ENCODE measurements at places on chromosomes 5 and 9.

GRCh38 chr9:74772121-74772520, 115.6 kb downstream of the TRPM6 start:
- no peak for DNase-seq

- DNase-seq: no peak
Observed at GRCh38 chr5:111366388-111366787, 142.2 kb downstream of the CAMK4 start.

DNA sequence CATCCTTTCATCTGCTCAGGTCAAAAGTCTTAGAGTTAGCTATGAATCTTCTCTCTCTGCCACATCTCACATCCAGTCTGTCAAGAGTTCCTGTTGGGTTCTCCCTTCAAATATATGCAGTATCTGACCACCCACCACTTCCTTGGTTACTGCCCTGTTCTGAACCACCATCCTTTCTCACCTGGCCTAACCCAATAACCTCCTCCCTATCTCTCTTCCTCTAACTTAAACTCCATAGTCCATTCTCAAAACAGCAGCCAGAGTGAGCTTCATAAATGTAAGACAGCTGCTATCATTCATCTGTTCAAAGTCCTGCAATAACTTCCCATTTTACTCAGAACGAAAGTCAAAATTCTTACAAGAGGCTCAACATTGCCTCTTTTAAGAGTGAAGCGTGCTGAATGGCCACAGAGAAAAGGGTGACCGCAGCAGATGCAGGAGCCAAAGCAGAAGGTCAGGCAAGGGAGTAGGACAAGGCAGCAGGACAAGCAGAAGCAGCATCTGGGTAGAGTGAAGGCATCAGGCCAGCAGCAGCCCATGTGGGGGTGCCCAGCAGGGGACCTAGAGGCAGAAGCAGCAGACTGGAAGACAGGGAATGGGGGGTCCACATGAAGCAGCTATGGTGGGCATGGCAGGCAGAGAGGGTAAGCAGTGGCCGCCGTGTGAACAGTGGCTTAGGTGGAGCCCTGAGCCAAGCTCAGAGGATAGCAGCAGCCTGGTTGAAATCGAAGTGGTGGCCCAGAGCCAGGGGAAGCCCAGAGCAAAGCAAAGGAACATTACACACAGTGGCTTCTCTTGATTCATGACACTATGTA, 39.3 kb upstream of the CDC42SE2 start:
- DNase-seq: no peak

GRCh38 chr5:58751222-58751837, 168.5 kb downstream of the RAB3C start:
- no peak for DNase-seq

DNA sequence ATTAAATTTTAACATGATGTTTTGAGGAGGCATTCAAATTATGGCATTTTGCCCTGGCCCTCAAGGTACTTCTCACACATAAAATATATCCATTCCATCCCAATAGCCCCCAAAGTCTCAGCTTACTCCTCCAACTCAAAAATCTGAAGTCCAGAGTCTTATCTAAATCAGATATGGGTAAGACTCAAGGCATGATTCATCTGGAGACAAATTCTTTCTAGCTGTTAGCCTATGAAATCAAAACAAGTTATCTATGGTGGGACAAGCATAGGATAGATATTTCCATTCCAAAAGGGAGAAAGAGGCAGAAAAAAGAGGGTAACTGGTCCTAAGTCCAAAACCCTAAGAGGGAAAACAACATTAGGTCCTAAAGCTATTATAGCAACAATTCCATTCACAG, 408.4 kb downstream of the ZNF608 start:
- DNase-seq: no peak

DNA sequence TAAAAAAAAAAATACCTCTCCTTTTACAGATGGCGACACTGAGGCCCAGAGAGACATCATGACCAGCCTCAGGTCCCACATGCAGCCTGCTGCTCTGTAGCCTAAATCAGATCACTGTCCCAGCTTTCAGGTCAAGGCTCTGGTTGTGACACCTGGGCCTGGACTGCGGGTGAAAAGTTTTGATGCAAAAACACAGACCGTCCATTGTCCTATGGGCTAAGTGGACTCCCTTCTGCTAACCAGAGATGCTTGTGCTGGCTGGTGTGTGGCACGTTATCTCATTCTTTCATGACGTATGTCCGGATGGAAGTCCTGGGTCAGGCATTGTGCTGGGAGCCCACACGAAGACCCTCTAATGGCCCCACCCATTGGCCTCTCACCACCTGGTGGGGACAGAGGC, 7.8 kb downstream of the NEK6 start:
- no peak for DNase-seq

DNA sequence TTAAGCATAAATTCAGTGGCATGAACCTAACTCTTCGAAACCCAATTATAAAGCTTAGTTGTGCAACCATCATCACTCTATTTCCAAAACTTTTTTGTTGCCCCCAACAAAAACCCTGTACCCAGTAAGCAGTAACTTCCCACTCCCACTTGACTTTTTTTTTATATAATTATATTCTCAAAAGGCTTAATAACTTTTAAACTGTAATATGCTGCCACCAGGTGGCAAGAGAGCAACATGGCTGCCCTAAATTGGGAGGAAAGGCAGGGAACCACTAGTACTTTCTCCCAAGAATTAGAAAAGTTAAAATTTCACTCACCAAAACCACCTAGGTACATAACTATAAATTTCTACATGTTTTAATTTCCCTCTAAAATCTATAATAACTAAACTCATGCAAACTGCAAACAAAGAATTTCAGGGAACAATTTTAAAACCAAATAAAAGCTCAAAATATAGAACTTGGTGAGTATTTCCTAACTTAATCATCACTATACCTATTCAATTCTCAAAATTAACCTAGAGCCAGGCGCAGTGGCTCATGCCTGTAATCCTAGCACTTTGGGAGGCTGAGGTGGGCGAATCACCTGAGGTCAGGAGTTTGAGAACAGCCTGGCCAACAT, 50.2 kb upstream of the RNF38 start:
- no peak for DNase-seq

DNA sequence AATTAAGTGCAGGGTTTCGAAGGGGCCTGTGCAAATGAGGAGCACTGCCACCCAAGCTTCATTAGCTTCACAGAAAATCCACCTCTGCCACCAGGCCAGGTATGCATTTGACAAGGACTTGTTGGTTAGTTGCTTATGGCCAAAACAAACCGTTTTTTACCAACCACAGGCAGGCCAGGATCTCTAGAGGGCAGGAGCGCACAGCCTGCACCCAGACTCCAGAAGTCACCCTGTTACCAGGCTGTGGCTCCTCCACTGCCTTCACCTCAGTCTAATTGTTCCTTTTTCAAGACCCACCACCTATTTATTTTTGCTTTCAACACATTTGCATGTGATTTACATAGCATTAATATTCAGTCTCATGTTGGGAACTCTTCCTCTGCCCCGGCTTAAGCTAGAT, 78.3 kb upstream of the HSPA9 start:
- DNase-seq: no peak

- no peak for DNase-seq
Observed at GRCh38 chr5:32249668-32250067, 63.1 kb downstream of the MTMR12 start.

DNA sequence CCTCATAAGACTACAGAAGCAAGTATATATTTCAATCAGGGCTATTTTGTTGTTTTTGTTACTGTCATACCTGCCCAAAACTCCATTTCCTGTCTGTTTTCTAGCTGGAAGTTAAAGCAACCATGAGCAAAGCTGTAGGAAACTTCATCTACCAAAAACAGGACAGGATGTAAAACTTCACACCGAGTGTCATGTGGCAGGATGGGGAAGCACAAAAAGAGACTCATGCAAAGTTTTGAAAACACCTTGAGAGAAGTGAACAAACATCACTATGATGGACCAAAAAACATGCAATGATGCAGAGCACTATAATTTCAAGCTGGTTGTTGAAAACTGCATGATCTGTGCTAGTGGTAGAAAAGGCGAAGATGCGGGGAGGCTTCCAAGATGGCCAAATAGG, 6.3 kb upstream of the GZMA start:
- DNase-seq: no peak

DNA sequence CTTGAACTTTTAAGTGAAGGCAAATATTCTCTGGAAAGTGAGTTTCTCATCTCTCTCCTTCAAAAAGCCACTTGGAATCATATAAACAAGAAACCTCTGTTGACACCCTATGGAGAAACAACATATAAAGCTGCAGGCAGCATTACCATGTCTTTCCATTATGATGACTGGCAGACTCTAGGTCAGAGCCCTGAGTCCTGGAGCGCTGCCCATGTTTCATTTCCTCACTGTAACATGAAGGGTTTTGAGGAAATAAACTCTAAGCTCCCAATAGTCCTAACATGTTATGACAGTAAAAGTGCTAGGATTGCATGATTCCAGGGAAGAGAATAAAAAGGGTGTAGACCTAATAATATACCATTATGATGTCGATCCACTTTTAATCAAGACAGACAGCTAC, 220.6 kb downstream of the CTNND2 start:
- DNase-seq: no peak

DNA sequence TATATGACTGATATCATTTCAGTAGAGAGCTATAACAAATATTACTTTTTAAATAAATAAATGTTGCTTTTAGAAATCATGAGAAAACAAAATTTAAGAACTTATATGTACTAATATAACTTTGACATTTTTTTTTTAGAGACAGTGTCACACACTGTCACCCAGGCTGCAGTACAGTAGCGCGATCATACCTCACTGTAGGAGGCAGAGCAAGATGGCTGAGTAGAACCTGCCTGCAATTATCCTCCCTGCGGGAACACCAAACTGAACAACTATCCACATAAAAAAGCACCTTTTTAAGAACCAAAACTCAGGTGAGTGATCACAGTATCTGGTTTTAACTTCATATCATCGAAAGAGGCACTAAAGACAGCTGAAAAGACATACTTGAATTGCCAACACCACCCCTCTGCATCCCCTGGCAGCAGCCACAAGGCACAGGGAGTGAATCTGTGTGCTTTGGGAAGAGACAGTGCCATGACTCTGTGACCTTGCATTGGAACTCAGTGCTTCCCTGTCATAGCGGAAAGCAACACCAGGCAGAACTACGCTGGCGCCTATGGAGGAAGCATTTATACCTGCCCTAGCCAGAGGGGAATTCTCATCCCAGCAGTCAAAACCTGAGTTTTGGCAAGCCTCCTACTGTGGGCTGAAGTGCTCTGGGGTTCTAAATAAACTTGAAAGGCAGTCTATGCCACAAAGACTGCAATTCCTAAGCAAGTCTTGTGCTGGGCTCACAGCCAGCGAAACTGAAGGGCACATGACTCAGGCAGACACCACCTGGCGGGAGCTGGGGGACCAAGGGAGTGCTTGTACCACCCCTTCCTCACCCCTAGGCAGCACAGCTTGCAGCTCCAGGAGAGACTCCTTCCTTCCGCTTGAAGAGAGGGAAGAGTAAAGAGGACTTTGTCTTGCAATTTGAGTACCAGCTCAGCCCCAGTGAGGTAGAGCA, 142.7 kb downstream of the FBXL17 start:
- no peak for DNase-seq

GRCh38 chr9:115900698-115901097, 252.9 kb upstream of the PAPPA start:
- no peak for DNase-seq

- DNase-seq: no peak
Observed at GRCh38 chr5:127802477-127802865, 99.3 kb downstream of the CCDC192 start.

DNA sequence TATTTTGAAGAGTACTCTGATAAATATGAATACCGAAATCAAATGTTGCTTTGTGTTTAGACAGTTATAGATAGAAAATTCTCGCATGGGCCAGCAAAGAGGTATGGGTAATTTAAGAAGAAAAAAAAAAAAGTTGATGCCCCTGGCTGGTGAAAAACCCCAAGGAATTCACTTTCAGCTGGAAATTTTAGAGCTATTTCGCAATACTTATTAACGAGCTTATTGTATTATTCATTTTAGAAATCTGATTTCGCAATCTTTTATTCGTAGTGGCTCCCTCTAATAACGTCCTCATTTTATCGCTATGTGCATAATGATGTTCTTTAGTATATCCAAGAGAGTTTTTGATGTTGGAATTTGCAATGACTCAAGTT, 18.5 kb upstream of the FER start:
- no peak for DNase-seq

GRCh38 chr5:1406681-1407640, 38.3 kb downstream of the SLC6A3 start:
- peak; percentile 79 for DNase-seq

GRCh38 chr5:86760661-86761060, 142.9 kb downstream of the COX7C start:
- DNase-seq: no peak

DNA sequence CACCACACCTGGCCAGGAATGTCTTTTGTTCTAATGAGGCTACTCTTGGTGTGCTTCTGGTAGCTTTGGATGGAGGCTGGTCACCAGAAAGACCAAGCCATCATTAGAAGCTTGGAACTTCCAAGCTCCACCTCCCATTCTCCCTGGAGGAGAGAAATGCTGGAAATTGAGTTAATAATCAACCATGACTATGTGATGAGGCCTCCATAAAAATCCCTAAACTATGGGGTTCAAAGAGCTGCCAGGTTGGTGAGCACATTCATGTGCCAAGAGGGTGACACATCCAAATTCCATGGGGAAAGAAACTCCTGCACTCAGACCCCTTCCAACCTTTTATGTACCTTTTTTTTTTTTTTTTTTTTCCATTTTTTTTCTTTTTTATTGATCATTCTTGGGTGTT, 105.5 kb upstream of the SPATA31C2 start:
- no peak for DNase-seq

GRCh38 chr5:110736753-110737152, 2.1 kb upstream of the SLC25A46 start:
- DNase-seq: no peak

GRCh38 chr9:88742905-88743304, 207.9 kb downstream of the NXNL2 start:
- no peak for DNase-seq

GRCh38 chr9:135699440-135699839, at the start of gene SOHLH1:
TSS of gene SOHLH1 (minus strand) at chr9:135699481. CDS start at chr9:135699467, 14 bp downstream.
- no peak for DNase-seq

DNA sequence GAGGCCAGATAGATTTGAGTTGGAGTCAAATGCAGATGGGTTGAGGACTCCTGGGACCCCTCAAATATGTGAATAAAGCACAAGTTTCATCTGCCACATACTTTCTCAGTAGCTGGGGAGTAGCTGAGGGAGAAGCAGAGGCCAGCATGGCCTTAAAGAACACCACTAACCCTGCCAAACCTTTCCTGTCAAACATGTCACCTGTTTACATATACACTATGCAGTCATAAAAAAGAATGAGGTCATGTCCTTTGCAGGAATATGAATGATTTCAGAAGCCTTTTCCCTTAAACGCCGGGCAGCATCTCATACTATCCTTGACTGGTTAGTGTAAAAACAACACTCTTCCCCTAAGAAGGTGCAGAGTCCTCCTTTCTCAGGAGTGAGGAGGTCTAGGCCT, 25.2 kb upstream of the HSD17B4 start:
- no peak for DNase-seq

All from chondrocyte (in vitro differentiated cells).